ENCODE measurements at places on chromosomes 16 and 17.

DNA sequence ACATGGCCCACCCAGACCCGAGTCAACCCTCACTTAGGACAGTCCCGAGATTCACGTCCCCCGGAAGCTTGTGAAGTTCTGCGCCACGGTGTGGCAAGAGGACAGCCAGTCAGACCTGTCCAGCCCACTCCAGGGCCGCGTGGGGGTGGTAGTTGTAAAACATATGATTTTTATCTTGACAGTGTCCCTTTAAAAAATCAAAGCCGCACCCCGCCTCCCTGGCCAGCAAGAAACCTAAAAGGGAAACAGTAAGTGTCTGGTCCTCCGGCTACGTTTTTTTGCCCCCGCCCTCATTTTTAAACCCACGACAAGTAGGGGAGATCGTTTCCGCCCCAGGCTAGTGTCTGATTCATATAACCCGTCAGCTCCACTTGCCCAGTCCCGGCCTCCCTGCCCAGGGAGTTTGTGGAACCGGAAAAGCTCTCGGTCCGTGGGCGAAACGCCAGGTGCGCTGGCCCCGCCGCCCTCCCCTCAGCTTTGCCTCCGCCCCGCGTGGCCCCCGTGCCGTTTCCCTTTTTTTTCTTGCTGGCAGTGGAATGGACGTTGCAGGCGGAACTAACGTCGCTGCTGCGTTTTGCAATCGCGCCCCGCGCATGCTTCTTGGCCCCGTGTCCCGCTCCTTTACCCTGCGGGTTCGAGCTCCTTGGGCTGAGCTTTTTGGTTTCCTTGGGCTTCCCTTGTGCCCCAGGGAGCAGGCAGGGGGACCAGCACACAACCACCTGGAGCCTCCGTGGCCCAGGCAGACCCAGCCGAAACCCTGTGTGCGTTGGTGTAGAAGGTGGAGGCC lies 13.3 kb upstream of the NUDT16L1 start:
- no peak for DNase-seq

DNA sequence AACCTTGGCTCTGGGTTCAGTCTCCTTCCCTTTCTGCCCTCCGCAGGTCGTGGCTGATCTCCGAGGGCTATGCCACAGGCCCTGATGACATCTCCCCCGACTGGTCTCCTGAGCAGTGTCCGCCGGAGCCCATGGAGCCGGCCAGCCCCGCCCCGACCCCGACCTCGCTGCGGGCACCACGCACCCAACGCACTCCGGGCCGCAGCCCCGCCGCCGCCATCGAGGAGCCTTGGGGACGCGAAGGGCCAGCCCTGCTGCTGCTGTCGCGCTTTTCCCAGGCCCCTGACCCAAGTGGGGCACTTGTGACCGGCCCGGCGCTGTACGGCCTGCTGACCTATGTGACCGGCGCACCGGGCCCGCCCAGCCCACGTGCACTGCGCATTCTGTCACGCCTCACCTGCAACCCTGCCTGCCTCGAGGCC lies 5.1 kb downstream of the ARMC5 start:
- DNase-seq, result no peak

GRCh38 chr17:65852911-65853310 lies 291.5 kb upstream of the AXIN2 start:
- no peak for DNase-seq

- DNase-seq, result no peak
Measured at GRCh38 chr17:31171701-31172100, 76.9 kb downstream of the NF1 start.

DNA sequence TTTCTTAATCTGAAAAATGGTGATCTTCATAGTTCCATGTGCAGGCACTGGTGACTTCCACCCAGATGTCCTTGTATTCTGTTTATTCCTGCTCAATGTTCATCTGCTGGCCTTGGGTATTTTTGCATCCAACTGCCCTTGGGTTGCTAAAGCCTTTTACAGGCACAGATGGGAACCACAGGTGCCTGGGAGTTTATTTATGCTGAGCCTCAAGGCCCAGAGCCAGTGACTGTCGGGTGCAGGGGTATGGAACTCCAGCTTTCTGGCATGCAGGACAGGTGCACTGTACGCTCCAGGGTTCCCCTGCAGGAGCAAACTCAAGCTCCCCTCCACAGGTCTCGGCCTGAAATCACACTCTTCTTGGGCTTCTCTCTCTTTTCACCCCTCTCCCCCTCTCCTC lies 22.3 kb downstream of the DYNLRB2 start:
- no peak for DNase-seq

DNA sequence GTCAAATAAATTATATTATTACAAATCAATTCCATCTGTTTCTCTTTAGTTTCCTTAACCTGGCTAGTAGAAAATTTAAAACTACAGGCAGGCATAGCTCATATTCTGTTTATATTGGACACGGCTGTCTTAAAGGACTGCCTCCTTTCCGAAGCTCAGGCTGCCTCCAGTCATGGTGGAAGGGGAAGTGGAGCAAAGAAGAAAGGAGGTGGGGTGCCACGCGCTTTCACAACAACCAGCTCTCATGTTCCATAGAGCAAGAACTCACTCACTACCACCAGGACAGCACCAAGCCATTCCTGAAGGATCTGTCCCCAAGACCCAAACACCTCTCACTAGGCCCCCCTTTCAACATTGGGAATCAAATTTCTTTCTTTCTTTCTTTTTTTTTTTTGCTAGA lies 149.3 kb upstream of the KCNJ18 start:
- no peak for DNase-seq

DNA sequence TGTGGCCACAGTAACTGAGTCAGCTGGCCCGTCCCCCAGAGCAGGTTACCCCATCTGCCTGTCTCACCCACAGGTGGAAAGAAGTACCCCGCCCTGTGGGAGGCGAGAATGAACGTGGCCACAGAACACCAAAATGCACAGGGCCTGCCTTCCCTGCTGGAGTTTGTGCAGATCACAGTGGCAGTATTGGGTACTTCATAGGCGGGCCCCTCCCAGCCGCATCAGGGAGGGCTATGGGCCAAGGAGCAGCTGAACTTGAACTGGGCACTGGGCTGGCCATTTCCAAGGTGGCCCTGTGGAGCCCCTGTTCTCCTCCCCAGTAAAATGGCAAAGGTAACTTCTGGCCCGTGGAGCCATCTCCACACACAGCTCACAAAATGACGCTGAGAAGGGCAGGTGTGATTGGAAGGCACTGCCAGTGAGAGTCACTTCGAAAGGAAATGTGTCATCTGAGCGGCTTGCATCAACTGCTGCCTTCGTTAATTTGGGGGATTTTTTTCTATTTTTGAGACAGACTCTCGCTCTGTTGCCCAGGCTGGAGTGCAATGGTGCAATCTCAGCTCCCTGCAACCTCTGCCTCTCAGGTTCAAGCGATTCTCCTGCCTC lies 162.9 kb downstream of the ENGASE start:
- DNase-seq, result no peak

DNA sequence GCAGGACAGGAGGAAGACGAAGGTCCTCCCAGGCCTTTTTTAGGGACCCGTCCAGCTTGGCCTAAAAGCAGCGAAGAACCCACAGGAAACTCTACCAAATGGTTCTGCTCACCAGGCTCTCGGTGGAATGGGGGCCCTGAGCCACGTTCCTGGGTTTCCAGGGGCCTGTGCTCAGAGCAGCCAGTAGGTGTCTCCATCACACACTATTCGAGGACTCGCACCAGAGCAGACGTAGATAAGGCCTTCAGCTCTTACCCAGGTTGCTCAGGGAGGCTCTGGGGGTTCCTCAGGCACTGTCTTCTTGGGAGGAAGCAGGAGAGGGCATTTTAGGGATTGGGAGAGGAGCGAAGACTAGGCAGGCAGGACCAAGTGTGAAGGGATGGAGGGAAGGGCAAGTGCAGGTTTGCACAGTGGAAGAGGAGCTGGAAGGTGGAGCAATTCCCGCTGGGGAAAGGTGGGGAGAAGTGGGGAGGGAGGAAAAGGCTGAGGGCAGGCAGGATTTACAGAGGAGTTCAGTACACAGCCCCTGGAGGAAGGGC lies 157.1 kb downstream of the RGS9 start:
- DNase-seq, result peak; percentile 39

DNA sequence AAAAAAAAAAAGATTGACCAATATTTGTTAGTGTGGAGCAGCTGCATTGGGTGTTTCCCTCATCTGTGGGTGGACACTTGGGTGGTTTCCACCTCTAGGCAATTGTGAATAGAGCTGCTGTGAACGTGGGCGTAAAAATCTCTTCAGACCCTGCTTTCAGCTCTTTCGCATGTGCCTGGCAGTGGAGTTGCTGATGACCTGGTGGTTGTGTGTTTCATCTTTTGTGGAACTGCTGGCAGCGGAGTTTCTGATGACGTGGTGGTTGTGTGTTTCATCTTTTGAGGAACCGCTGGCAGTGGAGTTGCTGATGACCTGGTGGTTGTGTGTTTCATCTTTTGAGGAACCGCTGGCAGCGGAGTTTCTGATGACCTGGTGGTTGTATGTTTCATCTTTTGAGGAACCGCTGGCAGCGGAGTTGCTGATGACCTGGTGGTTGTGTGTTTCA lies 21.4 kb downstream of the ZC3H18 start:
- DNase-seq, result no peak

- DNase-seq, result no peak
Measured at GRCh38 chr17:11511696-11512095, 86.6 kb upstream of the DNAH9 start.

- peak; percentile 58 for DNase-seq
Measured at GRCh38 chr16:53054670-53055485, at the start of gene CHD9. Gene CHD9, plus strand, starts transcription at chr16:53054991. Its CDS starts 101,099 bp downstream, at chr16:53156090.

DNA sequence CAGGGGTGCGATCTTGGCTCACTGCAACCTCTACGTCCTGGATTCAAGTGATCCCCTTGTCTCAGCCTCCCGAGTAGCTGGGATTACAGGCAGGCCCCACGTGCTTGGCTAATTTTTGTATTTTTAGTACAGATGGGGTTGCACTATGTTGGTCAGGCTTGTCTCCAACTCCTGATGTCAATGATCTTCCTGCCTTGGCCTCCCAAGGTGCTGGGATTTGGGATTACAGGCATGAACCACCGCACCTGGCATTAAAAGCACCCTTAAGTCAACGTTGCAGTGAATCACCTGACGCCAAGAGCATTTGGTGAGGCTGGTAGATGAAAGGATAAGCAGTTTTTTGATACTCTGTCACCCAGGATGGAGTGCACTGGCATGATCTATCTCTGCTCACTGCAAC lies 59.0 kb downstream of the NDE1 start:
- no peak for DNase-seq

GRCh38 chr17:30554839-30555751 lies 77.9 kb downstream of the GOSR1 start:
- DNase-seq, result no peak

DNA sequence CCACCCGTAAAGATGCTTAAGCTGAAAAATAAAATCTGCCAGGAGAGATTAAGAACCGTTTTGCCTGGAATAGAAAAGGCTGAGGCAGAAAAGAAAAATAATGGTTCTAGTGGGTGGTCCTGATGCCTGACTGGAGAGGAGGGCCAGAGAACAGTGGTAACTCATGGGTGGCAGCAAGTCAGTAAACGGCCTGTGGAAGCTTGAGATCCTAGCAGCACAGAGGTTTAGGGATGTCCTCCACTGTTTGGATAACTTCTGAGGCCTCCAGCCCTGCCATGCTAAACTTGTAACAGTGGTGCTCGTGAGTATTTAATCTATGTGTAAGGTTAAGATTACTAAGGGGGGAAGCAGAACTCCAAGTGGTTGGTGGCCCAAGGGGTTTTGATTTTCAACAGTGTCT lies 21.2 kb upstream of the PHAF1 start:
- no peak for DNase-seq

GRCh38 chr16:66278111-66278531 lies 88.4 kb upstream of the CDH5 start:
- DNase-seq, result no peak

DNA sequence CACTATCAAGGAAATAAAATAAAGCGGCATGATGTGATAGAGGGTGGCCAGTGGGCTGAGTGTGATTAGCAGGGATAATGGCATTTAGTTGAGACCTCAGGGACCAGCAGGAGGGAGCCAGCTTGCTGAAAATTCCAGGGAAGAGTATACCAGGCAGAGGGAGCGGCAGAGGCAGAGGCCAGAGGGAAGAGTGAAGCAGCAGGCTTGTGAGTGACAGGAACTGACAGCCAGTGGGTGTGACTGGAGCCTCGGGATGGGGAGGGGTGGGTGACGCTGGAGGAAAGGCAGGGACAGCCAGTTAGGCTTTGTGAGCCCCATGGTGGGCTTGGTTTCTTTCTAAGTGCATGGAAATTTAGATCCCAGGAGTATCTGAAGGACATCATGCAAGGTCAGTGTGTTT lies 209.7 kb upstream of the CACNG3 start:
- DNase-seq, result no peak

- no peak for DNase-seq
Measured at GRCh38 chr17:78583091-78583490, 5.9 kb upstream of the DNAH17 start.

DNA sequence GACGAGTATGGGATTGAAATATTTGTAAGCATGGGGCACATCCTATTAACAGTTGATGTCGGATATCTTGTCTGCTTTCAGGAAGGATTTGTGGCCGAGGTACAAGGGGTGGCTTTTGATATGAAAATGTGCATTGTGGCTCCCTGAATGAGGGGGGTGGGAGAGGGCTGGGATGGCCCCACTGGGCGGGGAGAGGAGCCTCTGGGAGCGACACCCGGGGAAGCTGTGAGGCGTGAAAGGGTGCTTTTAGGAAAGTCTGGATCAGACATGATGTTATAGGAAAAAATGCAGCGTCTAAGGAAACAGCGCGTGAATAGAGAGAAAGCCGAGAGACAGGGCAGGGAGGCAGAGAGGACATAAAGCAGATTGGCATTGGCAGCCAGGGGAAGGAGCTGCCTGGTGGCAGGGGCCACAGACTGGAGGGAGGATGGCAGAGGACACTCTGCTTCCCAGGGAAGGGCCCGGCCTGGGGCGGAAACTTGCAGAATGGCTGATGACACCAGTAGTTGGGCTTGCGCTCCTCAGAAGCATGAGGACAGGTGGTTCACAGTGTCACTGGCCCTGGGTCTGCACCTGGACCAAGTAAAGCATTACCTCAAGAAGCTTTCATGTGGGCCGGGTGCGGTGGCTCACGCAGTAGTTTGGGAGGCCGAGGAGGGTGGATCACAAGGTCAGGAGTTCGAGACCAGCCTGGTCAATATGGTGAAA lies 95.7 kb downstream of the NTN1 start:
- no peak for DNase-seq

All from effector CD8-positive, alpha-beta T cell (primary cell).